SK-MEL-5 (cell line): ENCODE measurements at places on chromosomes 13 and 19. TPM values are rescaled to one million over a fixed set of nuclear protein-coding genes. Genes with fewer than 3 reads are reported as not detected.

DNA sequence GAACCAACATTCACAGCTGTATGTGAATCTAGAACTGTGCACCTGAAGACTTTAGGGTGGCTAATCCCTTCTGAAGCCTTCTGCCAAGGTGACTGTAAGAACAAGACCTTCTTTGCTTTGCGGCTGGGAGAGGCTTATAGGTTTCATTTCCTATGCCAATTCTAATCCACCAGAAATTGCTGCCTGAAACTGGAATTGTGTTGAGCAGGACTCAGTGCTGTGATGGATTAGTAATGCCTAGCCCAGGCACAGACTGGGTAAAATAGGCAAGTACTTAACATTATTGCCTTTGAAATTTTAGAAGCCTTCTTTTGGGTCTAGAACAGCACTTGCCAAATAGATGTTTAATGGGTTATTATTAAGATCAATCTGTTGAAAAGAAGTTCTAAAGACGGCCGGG, 11.5 kb downstream of the SLC25A23 start:
- no peak for DNase-seq

Gene CACNG6
- total RNA-seq = not detected in 2 replicates

DNA sequence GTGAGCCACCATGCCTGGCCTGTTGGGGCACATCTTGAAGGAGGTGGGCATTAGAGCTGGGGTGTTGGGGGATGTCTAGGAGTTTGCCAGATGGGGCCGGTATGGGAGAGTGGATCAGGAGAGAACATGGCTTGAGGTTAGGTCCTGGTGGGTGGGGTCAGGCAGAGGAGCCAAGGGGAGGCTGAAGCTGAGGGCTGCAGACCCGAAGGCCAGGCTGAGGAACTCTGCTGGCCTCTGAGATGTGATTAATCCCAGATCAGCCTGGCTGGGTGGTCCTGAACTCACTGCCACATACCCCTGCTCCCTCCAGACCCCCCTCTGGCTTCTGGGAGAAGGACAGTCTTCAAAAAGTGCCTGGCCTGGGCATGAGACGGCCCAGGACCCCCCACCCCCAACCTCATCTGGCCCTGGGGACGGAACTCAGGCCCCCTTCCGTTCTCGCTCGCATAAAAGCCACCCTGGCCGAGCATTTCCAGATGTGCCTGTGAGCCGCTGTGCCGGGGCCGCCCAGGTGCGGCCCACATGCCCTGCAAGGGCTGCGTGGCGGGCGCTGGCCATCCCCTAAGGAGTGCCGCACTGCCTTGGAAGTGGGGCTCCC, 2.7 kb downstream of the FSTL3 start:
- DNase-seq = no peak

DNA sequence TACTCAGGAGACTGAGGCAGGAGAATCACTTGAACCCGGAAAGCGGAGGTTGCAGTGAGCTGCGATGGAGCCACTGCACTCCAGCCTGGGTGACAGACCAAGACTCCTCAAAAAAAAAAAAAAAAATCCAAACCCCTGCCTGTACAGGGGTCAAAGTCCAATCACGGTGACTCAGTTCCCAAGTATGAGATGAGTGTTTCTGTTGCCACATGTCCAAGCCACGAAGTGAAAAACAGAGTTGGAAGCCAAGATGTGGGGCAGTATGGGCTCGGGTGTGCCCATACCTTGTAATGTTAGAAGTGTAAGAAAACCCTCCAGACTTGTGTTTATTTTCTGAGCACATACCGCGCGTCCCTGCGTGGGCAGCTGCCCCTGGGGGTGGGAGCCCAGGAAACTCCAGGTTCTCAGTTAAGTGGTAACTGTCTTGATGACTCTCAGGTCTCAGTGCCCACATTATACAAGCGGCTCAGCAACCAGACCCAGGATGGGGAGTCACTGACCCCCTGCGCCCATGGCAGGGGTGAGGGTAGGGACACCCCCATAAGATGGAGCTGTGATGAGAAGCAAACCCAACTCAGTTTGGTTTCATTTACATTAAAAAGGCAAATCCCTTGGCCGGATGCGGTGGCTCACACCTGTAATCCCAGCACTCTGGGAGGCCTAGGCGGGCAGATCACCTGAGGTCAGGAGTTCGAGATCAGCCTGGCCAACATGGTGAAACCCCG, 1.2 kb upstream of the GPX4 start:
- no peak for DNase-seq

Gene ABHD8
- 2.5 and 3.4 TPM in 2 replicates for total RNA-seq

Gene AMER2
- total RNA-seq = 0.13 TPM in 1 of 2 replicates, not detected in the other

DNA sequence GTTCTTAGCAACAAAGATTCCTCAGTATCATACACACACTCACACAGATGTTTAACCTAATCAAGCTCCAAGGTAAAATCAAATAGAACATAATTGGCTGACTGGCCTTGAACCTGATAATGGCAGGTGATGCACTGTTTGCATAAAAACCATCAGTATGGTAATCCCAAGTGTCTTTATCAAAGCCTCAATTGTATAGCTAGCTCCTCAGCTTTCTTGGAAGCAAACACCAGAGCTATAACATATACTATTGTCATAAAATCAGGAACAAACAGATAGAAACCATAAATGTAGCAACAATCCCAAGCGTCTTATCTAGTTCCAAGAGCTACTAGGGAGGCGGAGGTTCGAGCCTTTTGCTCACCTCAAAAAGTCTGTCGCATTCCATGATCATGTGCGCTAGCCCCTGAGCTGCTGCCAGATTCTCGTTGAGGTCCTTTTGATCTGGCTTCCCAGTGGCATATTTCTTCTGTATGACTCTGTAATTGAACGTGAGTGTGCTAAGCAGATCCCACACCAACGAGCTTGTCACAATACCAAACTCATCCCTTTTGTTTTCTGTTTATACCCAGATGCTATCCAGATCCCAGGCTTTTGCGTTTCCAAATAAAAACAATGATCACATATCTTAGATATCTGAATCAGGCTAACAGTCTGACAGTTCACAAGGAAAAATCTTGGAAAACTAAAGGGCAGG, 95.3 kb downstream of the KL start:
- peak; percentile 31 for DNase-seq

- peak; percentile 27 for DNase-seq
These were observed 4.6 kb upstream of the CDC42EP5 start for GRCh38 chr19:54477650-54478049.

GRCh38 chr19:29323440-29324290, 110.7 kb upstream of the UQCRFS1 start:
- no peak for DNase-seq

Gene LENG8
- total RNA-seq = 7.8 and 8.5 TPM in 2 replicates

- no peak for DNase-seq
These were observed 245.9 kb downstream of the PCDH9 start for GRCh38 chr13:66984241-66984640.

DNA sequence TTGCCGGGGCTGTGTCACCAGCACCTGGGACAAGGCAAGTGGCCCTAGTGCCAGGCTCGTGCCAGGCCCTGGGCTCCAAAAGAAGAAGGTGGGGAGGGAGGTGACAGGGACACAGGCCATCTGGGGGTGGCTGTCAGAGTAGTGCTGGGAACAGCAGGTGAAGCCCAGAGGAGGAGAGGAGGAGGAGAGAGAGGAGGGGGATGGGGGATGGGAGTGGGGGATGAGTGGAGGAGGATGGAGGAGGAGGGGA, 18.7 kb downstream of the LSM4 start:
- no peak for DNase-seq

DNA sequence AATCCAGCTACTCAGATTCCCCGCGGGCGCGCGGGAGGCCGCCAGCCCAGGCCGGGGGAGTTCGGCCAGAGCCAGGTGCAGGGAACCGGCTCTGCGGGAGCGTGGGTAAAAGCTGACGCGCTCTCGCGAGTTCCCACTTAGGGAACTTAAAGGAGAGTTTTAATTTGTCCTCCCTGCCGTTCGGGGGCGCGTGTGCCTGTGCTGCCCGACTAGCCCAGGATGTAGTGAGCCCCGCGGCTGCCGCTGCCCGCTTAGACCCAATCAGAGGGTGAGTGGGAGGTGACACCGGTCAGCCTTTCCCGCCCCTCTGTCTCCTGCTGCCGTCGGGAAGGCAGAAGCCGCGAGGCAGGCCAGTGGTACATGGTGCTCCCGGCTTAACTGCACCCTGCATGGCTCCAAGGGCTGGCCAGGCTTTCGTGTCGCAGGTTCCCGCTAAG, 36.0 kb upstream of the NEK3 start:
- DNase-seq = no peak

Gene NANOS3
- not detected in 2 replicates for total RNA-seq

Gene PSG2
- not detected in 2 replicates for total RNA-seq

- DNase-seq = peak; percentile 44
These were observed 6.9 kb downstream of the THSD1 start for GRCh38 chr13:52399046-52399445.

DNA sequence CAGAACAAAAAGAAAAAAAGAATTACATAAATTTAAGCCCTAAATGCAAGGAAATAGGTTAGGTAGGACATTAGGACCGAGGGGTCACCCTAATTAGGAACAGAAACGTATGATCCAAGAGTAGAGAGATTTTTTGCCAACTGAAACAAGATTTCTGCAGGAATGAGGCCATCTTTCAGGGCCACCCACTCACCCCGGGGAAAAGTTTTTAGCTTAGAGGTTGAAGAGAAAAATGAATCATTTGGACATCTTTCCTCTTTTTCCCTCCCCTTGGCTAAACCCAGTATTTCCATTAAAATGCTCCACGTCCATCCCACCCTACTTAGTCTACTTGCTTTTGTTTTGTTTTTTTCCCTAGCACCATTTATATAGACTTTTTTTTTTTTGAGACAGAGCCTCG, 10.6 kb upstream of the PNMA8A start:
- DNase-seq = no peak

GRCh38 chr19:46116121-46116520, 8.4 kb downstream of the IGFL3 start:
- no peak for DNase-seq

GRCh38 chr19:55247621-55248099, 11.2 kb downstream of the PPP6R1 start:
- no peak for DNase-seq

Gene CCDC70
- total RNA-seq = not detected in 2 replicates

DNA sequence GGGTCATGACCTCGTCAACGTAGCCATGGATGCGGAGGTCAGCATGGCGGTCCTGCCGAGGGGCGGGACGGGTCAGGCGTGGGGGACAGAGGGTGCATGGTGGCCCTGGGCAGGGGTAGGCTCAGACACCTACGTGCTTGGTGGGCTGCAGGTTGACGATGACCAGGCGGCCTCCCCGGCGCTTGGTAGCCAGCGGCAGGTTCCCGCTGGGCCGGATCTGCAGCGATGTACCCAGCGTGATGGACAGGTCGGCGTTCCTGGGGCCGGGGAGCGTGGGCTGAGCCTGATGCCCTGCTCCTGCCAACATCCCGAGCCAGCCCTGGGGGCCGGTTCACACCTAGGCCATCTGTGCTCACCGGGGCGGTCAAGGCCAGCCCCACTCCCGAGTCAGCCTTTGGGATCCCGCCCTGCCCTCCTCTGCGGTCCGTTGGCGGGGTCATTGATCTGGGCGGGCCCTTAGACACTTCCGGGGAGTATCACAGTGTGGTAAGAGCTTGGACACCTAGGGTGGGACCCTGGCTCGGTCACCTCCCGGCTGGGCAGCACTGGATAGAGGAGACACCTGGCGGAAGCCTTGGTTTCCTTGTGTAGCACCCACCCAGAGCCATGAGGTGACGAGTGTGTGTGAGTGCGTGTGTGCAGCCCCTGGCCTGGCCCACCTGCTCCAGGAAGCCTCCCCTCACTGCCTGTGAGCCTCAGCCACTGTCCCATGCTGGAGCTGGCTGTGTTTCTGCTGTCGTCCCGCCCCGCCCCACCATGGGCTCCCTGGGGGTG, 7.3 kb downstream of the SIRT6 start:
- no peak for DNase-seq
